NCI-H2081 treated with DMSO at 0.1 percent for 48 hours (cell line): ENCODE measurements at places on chromosomes 13 and 19.

DNA sequence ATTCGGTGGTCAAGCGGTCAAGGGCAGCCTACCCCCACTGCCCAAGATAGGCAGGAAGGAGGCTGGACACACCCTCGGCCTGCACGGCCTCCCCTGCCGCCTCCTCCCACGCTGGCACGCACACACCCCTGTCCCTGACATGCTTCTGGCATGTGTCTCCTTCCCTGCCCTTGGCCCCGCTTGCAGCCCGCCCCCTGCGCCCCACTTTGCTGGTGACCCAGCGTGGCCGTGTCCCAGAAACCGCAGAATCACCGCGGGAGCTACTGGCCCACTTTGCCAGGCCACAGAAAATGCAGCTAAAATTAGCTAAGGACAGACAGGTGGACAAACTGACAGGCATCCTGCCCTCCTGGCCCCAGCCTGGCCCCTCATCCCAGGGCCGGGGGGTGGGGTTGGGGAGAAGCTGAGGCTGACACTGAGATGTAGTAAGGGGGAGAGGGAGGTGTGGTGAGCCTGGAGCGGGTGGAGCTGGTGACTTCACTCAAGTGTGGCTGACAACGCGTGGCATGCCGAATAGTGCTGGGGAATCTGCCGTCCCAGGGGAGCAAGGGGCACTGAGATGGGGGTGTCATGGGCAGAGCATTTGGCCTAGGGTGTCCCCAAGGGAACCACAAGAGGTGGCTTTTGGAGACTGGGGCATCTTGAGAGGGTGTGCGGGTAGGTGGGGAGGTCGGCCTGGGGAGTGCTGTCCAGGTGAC lies 2.4 kb downstream of the SHANK1 start:
- DNase-seq = no peak

GRCh38 chr13:95601216-95601615 lies 43.3 kb downstream of the DZIP1 start:
- no peak for DNase-seq

GRCh38 chr13:42039457-42039945 lies 8.9 kb upstream of the DGKH start:
- DNase-seq = no peak

DNA sequence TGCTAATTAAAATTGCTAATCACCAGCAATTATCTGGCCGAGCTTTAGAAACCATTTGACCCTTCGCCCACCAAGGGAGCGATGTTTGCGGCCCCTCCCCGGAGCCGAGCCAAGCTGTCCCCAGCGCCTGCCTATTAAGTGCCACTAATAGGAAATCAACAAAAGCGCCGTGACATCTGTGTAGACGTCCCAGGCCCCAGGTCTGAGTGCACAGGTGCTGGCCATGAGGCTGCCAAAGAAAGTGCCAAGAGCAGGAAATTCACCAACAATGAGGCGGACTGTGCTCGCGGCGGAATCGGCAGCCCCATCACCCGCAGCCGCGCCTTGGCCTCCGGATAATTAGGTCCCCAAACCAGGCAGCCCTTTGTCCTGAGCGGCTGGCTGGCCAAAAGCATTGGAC lies 44.5 kb upstream of the SPACA7 start:
- no peak for DNase-seq

DNA sequence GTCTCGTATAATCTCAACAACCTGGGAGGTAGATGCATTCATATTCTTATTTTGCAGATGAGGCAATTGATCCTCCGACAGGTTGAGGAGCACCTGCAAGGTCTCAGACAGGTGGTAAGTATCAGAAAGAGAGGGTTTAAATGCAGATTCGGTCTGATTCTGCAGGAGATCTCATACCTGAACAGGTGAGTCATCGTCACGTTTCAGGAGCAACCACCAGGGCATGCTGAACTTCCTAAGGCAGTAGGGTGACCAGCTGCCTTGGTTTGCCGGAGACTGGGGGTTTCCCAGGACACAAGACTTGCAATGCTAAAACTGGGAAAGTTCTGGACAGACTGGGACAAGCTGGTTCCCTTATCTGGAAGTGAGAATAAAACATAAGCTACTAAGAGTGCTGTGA lies 68.8 kb upstream of the TSHZ3 start:
- no peak for DNase-seq

GRCh38 chr19:33064792-33065550 lies at the start of gene RHPN2:
RHPN2 (minus strand) TSS chr19:33064888; CDS start chr19:33064852, 36 bp downstream.
- DNase-seq = no peak

GRCh38 chr13:89827552-89827951 lies 1519.9 kb upstream of the MIR17HG start:
- no peak for DNase-seq
